Activated CD8-positive, alpha-beta T cell treated with anti-CD3 and anti-CD28 coated beads for 36 hours (primary cell): ENCODE measurements at places on chromosomes 5 and 9. TPM values are rescaled to one million over a fixed set of nuclear protein-coding genes. Genes with fewer than 3 reads are reported as not detected.
A peak's percentile ranks its signal among the peaks of the same experiment; 100 is the strongest.

GRCh38 chr5:73853091-73853490 is 227.1 kb downstream of the ARHGEF28 start:
- no peak for DNase-seq
- no peak overlapping the region for H3K27ac ChIP-seq
- H3K4me3 ChIP-seq = no peak overlapping the region
- H3K36me3 ChIP-seq = no peaks in the 10 kb centered on the region
- peaks cover 10% of the 10 kb centered on the region for H3K27me3 ChIP-seq

DNA sequence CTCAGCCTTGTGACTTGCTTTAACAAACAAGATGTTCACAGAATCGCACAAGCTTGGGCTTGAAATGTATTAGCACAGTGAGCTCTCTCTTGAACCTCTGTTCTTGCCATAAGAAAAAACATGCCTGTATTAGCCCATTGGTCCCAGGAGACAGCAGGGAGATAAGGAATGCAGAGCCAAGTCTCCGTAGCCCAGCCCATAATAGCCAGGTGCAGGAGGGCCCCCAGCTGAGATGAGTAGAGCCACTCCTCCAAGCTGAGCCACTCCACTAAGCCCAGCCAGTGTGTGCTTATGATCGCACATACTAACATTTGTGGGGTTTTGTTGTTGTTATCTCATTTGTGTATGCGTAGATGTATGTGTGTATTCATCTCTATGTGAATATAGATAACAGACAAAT is 21.6 kb upstream of the SVEP1 start:
- H3K36me3 ChIP-seq = no peaks in the 10 kb centered on the region
- DNase-seq = no peak
- no peaks in the 10 kb centered on the region for H3K4me1 ChIP-seq
- H3K27ac ChIP-seq = no peak overlapping the region

GRCh38 chr5:179885491-179886090 is 22.1 kb downstream of the TBC1D9B start:
- no peak overlapping the region for H3K4me3 ChIP-seq
- H3K4me1 ChIP-seq = no peaks in the 10 kb centered on the region
- DNase-seq = no peak
- H3K36me3 ChIP-seq = peaks cover 65% of the 10 kb centered on the region
- no peak overlapping the region for H3K27ac ChIP-seq
- no peaks in the 10 kb centered on the region for H3K27me3 ChIP-seq

DNA sequence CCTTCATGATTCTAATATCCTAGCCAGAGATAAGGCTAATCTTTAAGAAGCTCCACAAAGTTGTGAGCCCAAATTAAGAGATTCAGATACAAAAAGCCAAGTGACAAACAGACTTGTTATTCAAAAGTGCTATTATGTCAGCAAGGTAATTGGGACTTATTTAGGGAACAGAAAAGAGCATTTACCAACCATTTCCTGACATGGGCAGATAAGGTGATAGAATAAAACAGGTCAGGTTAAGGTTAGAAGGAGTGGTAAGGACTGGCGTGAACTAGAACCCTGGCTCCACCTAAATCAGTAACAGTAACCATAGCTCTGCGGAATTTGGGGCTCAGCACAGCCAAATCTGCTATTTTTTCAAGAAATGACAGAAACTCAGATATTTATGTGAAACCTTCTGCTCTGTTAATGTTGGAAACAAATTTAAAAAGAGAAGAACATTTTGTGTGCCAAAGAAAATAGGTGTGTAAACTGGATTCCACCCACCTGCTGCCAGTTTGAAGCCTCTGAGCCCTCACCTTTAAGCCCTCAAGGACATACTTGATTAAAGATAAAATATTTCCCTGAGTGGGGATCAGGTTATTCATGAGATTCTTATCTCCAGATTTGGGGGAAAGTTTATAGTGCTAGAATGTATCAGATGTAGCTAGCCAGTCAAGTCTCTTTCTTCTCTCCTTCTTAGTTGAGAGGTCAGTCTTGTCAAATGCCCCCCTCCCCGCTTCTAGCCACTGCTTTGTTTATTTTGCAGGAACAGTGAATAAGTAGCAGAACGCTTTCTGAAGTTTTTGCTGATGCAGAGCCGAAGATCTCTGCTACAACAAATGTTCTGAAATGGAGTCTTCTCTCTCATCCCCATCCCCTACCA is 10.2 kb upstream of the ERMP1 start:
- H3K4me1 ChIP-seq = peaks cover 62% of the 10 kb centered on the region
- H3K27me3 ChIP-seq = no peaks in the 10 kb centered on the region
- peaks cover 2% of the 10 kb centered on the region for H3K36me3 ChIP-seq
- H3K4me3 ChIP-seq = no peak overlapping the region
- peak overlapping the region; percentile 89 for H3K27ac ChIP-seq

DNA sequence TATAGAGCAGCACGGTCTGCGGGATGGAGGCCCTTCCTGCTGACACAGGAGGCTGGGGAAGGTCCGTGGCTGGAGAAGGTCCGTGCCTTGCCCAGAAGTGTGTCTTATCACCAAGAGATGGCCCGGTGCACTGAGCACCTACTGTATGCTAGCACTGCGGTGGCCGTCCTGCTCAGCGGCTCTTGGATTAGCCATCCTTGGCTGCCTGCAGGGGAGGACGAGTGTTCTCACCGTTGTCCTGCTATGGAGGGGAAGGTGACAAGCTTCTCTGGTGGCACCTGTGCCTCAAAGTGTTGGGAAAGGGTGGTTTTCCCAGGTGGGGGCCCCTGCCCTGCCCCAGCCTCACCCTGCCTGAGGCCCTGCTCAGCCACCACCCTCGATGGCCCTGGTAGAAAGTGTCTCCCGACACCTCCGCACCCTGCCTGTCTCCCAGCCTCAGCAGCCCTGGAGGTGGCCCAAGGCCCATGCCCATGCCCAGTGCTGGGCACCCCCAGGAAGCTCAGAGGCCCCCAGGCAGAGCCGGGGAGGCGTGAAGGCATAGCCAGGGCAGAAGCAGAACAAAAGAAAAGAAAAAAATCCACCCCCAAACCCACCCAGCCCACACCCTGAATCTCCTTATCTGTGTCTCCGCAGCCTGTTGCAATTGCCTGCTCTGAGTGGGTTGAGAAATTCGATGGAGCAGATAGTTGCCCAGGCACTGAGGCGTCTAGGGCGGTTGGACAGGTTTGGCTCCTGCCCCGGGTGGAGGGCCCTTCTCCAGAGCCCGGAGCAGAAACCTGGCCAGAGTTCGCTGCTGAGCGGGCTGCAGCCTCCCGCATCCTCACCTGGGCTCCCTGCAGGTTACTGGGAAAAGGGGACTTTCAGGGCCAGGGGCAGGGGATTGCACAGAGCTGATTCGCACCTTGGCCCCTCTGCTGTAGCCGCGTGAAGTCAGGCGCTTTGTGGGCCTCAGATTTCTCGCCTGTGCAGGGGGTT is 30.5 kb downstream of the RXRA start:
- no peaks in the 10 kb centered on the region for H3K36me3 ChIP-seq
- no peaks in the 10 kb centered on the region for H3K27me3 ChIP-seq
- no peak overlapping the region for H3K4me3 ChIP-seq
- H3K27ac ChIP-seq = no peak overlapping the region

DNA sequence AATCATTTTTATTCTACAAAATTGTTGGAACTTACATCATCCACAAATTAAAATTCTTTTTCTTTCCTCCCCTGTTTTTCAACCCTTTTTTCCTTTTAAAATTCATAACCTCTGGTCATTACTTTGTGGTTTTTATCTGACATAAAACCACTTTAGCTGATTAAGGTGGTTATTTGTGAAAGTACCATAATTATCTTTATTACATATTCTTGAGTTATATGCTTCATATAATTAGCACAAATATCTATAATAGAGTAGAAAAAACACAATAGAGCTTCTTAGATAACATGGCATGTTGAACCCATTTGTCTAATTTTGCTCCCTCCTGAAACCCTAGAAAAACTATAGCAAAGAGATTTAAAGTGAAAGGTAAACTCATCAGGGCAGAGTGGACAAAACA is 22.9 kb upstream of the PPIC start:
- no peaks in the 10 kb centered on the region for H3K4me1 ChIP-seq
- no peak for DNase-seq
- H3K36me3 ChIP-seq = no peaks in the 10 kb centered on the region
- no peak overlapping the region for H3K4me3 ChIP-seq
- peaks cover 6% of the 10 kb centered on the region for H3K27me3 ChIP-seq

DNA sequence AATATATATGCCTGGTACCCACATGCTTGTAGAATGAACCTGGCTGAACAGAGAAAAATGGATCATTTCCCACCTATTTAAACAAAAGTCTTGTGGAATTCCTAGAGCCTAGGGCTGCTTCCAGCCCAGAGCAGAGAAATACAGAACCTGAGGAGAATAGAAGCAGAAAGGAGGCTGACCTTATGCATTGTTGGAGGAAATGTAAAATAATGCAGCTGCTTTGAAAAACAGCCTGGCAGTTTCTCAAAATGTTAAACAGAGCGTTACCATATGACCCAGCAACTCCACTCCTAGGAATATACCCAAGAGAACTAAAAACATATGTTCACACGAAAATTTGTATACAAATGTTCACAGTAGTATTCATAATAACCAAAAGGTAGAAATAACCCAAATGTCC is 15.1 kb downstream of the MAPKAP1 start:
- no peak overlapping the region for H3K4me3 ChIP-seq
- H3K36me3 ChIP-seq = peaks cover 19% of the 10 kb centered on the region
- no peaks in the 10 kb centered on the region for H3K27me3 ChIP-seq
- H3K27ac ChIP-seq = no peak overlapping the region
- H3K4me1 ChIP-seq = peaks cover 32% of the 10 kb centered on the region

GRCh38 chr9:127816728-127817127 is 14.0 kb downstream of the FPGS start:
- H3K4me3 ChIP-seq = no peak overlapping the region
- peaks cover 13% of the 10 kb centered on the region for H3K36me3 ChIP-seq
- no peak overlapping the region for H3K27ac ChIP-seq
- DNase-seq = no peak
- no peaks in the 10 kb centered on the region for H3K27me3 ChIP-seq

SLC24A2 gene
- total RNA-seq = not detected

NTRK2 gene
- total RNA-seq = 0.07 TPM

DOCK8 gene
- total RNA-seq = 166 TPM

MARVELD2 gene
- total RNA-seq = 0.60 TPM
